ENCODE measurements at places on chromosomes 6 and 20.

- DNase-seq = peak; percentile 71
These were observed 42.6 kb downstream of the DSTN start for GRCh38 chr20:17612287-17612991.

GRCh38 chr6:144266091-144266649, 19.0 kb upstream of the UTRN start:
- DNase-seq = peak; percentile 60

DNA sequence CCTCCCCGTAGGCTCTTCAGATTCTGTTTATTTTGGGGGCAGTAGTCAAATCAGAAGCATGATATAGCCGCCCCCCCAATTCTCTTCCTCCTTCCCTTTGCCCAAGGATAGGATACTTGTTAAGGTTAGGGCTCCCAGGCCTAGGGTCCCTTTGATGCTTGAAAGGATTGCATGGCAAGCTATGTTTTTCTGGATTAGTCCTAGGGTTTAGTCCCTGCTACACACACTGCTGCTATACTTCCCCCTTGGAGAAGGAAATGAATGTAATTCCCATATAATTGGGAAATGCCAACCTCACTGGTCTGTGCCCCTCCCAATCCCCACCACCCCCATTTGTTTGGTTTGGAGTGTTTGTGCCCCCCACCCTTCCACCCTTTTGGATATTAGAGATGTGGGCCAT, 62.8 kb downstream of the ZFAND3 start:
- no peak for DNase-seq

DNA sequence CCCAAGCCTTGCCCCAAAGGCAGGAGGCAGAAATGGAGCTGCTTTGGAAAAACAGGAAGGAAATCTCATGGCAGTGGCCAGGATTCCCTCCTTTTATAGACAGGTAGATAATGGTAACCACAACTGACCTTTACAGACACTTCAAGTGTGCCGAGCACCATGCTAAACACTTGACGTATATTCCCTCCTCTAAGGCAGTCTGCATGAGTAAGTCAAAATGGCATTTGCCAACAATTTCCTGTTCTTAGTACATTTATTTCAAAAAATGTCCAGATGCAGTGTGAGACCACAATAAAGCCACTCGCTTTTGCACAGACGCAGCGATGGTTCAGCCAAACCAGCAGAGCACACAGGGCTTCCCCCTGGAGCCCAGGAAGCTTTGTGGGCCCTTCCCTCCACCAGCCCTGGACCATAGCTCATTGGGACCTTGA, 16.5 kb upstream of the GPR6 start:
- peak; percentile 63 for DNase-seq

- peak; percentile 18 for DNase-seq
These were observed 621 bp downstream of the GPR63 start for GRCh38 chr6:96836631-96837080.

DNA sequence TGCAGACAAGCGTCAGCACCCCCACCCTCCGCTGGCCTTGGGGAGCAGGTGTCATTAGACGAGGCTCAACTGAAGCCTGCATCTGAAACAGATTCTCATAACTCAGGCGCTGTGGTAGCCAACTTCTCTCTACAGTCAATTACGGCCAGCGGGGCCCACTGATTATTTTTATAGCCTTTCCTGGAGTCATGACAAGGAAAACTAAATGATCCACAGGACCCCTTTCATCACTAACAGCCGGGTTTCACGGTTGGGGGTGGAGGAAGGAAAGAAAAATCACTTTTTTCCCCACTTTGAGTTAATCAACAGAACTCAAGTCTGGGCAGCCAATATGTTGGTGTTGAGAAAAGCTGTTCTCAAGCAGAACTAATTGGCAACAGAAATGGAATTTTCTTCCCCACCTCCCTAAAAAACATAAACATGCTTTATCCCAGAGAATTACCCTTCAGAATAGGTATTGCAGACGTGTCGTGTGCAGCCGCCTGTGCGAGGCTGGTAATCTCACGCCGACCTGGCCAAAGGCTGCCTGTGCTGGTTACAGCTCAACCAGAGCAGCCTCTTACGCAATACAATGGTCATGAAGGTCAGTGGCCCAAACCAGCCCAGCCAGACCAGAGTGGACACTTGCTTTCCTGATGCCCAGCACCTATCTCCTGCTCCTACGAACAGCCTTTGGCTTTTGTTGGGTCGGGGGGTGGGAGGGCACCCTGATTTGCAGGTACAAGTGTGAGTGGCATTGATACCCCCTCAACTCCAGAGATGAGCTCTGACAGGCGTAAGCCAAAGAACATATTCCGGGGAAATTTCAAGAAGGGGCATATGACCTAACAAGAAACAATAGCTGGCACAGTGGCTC, 11.0 kb downstream of the RIPOR3 start:
- no peak for DNase-seq

GRCh38 chr6:141133346-141133745, 999.4 kb upstream of the GJE1 start:
- no peak for DNase-seq

DNA sequence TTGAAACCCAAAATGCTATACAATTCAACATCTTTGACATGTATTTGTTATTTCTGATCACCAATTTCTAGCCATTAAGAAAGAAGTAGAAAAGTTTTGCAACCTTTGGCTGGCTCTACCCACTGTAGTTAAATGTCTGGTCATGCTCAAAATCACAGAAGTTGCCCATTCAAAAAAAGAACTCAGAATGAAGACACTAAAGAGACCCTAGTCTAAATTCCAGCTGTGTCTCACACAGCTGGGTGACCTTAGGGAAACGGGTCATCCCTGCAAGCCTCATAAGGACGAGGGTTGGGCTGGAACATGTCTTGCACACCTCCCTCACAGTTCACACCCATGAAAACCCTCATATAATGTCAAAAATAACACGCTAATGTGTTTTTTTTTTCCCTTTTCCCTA, 10.3 kb downstream of the FOXQ1 start:
- DNase-seq = no peak

GRCh38 chr20:38034108-38034649, 633 bp downstream of the RPRD1B start:
- no peak for DNase-seq

DNA sequence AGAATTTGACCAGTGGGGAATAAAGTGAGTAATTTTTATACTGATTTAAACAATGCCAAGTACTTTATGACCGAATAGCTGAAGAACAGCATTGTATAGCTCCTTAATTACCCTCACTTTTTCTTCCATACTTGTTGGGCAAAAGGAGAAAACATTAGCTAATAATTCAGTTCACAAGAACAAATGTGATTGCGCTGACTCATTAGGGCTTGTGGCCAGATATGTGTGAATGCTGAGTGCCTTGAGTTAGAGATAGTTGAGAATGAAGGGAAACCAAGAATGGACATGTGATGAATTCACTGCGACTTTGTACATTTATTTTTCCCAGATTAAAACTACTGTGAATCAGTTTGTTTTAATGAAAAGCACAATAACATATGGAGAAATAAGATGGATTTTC, 669.4 kb downstream of the TFAP2A start:
- peak; percentile 11 for DNase-seq

GRCh38 chr6:23327621-23328020, 758.3 kb downstream of the HDGFL1 start:
- DNase-seq = no peak

DNA sequence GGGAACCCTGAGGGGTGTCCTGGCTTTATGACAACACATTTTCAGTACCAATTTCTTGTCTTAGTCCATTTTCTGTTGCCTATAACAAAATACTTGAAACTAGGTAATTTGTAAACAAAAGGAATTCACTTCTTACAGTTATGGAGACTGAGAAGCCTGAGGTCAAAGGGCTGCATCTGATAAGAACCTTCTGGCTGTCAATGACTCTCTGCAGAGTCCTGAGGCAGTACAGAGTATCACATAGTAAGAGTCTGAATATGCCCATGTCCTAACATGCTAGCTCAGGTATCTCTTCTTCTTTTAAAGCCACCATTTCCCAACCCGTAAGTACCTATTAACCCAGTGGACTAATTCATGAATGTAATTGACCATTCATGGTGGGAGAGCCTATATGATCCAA, 1458.6 kb upstream of the EYS start:
- no peak for DNase-seq

GRCh38 chr6:98539741-98540140, 294.6 kb upstream of the POU3F2 start:
- no peak for DNase-seq

- DNase-seq = no peak
These were observed 471.8 kb upstream of the AGPAT4 start for GRCh38 chr6:161745594-161746141.

- DNase-seq = no peak
These were observed 91.5 kb downstream of the RIN2 start for GRCh38 chr20:19849341-19850197.

- no peak for DNase-seq
These were observed 135.9 kb upstream of the DTNBP1 start for GRCh38 chr6:15798533-15799255.

- no peak for DNase-seq
These were observed 69.9 kb downstream of the SESN1 start for GRCh38 chr6:109024784-109025183.

- DNase-seq = no peak
These were observed 38.7 kb downstream of the PRR18 start for GRCh38 chr6:166269301-166270039.

DNA sequence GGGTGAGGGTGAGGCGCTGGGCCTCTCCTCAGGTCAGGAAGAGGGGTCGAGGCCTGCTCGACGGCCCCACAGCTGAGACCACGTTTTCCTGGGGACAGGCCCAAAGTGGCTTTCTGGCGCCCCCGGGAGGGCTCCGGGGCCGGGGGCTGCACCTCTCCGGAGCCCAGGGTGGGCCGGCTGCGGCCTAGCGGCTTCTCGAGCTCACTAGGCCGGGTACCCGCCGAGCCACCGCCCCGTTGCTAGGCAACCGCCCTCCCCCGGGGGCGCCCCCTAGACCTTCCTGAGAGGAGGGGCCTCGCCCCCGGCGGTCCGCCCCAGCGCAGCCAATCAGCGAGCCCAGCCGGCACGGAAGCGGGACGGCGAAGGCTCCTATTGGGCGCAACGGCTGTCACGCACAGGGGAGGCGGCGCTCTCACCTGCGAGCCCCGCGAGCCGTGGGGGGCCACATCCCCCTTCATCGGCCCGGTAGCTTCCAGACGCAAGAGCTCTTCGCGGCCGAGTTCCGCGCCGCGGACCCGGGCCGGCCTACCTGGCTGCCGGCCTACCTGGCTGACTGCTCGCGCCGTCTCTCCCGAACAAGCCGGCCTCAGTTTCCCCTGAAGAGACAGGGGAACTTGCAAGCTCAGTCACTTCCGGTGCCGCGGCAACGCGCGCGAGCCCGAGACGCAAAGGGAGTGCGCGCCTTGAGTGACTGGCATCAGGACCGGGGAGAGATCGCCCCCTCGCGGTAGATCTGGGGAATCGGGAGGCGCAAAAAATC, 831 bp upstream of the BCL2L1 start:
- peak; percentile 98 for DNase-seq

GRCh38 chr6:160030103-160030502, 61.2 kb downstream of the IGF2R start:
- peak; percentile 97 for DNase-seq

GRCh38 chr20:53405139-53405538, 188.5 kb downstream of the ZNF217 start:
- no peak for DNase-seq

DNA sequence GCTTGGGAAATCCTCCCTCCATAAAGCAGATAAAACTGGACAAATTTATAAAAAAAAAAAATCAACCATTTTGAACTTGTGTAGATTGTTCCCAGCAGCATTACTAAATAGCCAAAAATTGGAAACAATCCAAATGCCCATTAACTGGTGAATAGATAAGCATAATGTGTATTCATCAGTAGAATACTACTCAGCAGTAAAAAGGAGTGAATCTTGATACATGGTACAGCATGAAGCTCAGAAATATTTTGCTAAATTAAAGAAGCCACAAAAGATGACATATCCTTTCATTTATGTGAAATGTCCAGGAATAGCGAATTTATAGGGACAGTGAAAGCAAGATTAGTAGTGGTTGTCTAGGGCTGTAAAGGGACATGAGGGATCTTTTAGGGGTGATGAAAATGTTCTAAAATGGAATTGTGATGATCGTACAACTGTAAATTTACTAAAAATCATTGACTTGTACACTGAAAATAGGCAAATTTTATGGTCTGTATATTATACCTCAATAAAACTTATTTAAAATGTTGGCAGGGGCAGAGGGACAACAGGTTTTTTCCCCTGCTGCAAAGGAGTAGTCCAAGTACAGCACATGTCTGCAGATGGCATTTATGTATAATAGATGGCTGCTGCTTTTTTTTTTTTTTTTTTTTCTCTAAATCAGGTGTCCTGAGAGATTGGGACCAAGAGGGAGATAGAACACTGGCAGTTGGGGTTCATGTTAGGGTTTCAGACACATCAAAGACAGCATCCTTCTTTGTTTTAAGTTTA, 59.5 kb downstream of the CBFA2T2 start:
- no peak for DNase-seq

GRCh38 chr20:38926934-38927616, 858 bp downstream of the FAM83D start:
- DNase-seq = peak; percentile 38

- no peak for DNase-seq
These were observed 30.4 kb upstream of the PNRC1 start for GRCh38 chr6:89050155-89050554.

- DNase-seq = peak; percentile 68
These were observed 38.7 kb downstream of the RGS17 start for GRCh38 chr6:153092082-153093013.

DNA sequence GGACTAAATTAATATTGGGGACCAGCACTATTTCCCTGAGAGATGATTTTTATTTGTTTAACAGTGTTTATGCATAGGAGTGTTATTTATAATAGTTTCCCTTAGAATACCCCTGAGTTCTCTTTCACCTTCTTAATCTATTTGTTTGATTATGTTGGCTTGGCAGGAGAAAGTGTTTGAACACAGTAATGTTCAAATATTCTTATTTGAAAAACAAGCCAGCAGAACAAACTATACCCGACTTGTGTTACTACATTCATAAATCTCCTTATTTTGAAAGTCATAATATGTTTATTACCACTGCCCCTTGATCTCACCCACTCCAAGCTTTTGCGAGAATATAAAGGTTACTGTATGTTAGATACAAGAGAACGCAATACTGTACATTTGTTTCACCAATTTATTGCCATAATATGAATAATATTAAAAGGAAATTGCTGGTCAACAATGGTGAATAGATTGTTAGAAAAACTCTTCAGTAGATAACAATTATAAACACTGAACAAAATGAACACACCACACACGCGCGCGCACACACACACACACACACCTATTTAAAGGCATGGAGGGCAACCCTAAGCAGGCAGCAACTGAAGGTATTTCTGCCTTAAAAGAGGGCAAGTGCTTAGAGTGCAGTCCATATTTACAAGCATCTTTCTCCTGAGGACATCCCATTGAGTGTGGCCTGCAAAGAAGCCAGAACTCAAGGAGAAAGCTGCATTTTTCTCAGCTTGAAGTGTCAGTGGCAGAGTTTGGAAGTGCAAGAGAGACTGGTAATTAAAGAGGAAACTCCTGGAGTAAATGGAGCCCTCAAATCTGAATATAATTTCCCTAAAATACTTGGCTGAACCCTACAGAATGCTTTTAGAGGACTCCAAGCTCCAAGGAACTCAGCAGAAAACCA, 279.4 kb upstream of the MAN1A1 start:
- no peak for DNase-seq

GRCh38 chr6:108927927-108928326, 79.7 kb downstream of the ARMC2 start:
- DNase-seq = no peak

GRCh38 chr6:165725201-165725600, 62.2 kb upstream of the PDE10A start:
- DNase-seq = no peak

- DNase-seq = no peak
These were observed 361.9 kb downstream of the BCKDHB start for GRCh38 chr6:80468398-80468797.

Data from EL (cell line).